ENCODE measurements at places on chromosomes 5 and 9.

- no peak for DNase-seq
Observed at GRCh38 chr9:13411791-13412190, 132.3 kb upstream of the MPDZ start.

- no peak for DNase-seq
Observed at GRCh38 chr9:6677803-6678202, 32.3 kb upstream of the GLDC start.

GRCh38 chr9:99210572-99210971, 11.2 kb downstream of the ALG2 start:
- DNase-seq, result no peak

GRCh38 chr9:95927271-95928004, 51.9 kb downstream of the ERCC6L2 start:
- no peak for DNase-seq

DNA sequence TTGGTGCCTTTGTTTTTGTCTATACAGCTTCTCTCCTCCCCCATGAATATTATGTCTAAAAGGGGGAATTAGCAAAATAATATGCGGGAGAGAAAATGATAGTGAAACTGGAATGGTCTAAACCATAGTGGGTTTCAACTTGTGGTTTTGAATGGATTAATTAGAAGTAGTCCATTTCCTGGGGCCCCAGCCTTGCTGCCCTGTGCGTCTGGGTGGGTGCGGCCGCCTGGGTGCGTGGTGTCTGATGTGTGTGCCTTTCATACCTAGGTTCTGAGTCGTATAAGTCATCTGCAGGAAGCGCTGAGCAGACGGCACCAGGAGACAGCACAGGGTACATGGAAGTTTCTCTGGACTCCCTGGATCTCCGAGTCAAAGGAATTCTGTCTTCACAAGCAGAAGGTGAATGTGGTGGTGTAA, 120.0 kb upstream of the CACNA1B start:
- peak; percentile 36 for DNase-seq

DNA sequence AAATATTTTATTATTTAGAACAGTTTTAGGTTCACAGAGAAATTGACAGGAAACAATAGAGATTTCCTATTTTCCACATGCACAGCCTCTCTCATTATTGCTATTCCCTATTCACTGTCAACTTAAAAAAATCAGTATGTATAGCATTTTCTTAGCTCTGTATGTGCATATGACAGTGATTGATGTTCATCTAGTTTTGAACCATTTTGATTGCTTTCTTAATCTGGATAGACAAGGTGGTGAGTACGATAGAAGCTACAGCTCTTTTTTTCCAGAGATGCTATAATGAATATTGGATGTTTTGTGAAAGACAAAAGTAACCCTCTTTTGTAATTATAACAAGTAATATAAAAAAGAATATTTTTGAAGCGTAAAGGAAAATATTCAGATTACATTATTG, 201.2 kb upstream of the ARRDC3 start:
- DNase-seq, result no peak

GRCh38 chr9:128121924-128122808, 5.4 kb downstream of the PTGES2 start:
- DNase-seq, result no peak

DNA sequence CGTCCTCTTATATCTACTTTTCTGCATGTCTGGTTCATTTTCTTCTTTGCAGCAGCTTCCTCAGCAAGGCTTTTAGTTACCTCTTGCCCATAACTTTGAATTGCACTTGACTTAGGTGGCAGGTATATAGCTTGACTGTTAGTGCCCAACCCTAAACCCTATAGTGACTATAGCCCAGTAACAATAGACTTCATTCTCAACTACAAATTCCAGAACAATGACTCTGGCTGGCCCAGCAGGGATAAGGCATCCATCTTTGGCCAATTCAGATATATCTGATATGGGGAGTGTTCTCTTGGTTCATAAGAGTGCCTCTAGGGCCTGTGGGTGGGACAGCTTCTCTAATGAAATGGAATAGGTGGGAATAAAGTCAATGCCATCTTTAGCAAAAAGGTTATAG, 246.2 kb downstream of the DMRT2 start:
- DNase-seq, result no peak

DNA sequence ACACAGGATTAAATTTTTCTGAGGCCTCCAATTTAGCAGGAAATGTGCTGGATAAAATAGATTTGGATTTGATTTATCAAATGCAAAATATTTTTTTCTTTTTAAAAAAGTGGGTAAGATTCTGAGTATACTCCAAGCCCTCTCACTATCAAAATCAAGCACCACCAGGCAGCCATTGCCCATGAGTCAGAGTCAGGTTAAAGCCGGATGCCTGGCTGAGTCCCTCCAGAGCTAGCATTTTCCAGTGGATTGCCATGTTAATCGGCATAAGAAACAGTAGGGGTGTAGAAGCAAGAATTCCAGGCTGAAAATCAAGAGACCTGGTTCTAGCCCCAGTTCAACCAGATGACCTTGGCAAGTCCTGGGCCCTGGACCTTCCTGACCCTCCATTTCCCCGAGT, 85.3 kb downstream of the FAM114A2 start:
- no peak for DNase-seq

DNA sequence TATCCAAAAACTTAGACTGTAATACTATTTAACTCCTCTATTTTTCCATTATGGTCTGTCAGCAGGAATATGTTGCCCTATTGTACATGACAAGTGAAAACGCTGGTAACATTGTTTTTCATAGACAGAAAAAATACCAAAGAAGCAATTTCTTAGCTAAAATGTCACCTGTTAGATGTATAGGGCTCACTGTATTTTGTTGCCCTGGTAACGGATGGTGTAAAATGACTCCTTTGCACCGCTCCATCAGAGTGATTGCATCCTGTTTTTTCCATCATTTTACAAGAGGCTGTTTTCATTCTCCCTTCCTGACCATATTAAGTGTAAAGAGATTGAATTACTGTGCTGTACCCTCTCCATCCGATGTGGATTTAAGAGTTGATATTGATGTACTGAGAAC, 460.1 kb upstream of the TLE4 start:
- no peak for DNase-seq

DNA sequence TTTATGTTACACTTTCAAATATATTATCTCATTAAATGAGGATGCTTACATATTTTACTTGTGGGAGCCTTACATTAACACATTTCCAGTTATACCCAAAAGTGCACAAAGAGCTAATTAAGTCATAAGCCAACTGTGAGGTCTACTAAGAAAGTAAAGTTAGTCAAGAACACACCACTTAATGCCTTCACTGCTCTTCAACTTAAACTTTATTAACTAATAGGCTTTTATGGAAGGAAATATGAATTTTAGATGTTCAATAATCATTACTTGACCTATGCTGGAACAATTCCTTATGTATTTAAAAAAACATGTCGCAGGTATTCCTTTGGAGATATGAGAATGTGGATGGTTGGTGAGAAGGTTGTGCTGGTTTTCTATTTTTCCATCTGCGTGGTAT, 3.4 kb downstream of the ST8SIA4 start:
- no peak for DNase-seq

DNA sequence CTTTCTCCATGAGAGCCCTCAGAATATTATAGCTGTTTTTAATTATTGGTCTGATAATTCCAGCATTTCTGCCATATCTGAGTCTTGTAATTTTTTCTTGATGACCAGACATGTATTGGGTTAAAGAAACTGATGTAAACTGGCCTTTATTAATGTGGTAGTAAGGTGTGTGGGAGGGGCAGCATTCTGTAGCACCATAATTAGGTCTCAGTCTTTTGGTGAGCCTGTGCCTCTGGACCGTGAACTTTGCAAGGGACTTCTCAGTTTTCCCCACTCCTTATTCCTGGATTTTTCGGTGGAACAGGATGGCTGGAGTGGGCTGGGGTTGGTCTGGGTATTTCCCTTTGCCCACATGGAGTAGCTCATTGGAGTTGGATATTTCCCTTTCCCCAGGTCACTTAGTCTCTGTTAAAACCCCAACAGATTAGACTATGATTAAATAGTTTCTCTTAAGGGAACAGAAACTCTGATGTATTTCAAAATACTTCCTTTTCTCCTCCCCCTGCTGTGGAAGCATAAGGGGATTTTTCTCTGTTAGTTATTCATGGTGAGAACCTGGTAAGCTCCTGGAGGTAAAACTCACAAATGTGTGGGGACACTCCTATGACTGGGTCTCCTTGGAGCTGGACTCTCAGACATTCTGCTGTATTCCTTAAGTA, 52.4 kb downstream of the FSD1L start:
- DNase-seq, result peak; percentile 0
